Epithelial cell of alveolus of lung (primary cell): ENCODE measurements at places on chromosomes 1 and 21. TPM values are rescaled to one million over a fixed set of nuclear protein-coding genes. Genes with fewer than 3 reads are reported as not detected.

Gene FMOD
- 4.7 and 18.1 TPM in 2 replicates for total RNA-seq

Gene NR5A2
- total RNA-seq, result 3.2 and 4.7 TPM in 2 replicates

Gene SMPDL3B
- total RNA-seq, result 0.26 TPM in 1 of 2 replicates, not detected in the other

Gene VHLL
- total RNA-seq, result 5.3 TPM in 1 of 2 replicates, not detected in the other

Gene IL19
- total RNA-seq, result not detected in 2 replicates

Gene SHC1
- 188 and 278 TPM in 2 replicates for total RNA-seq

Gene ESPN
- 0.13 TPM in 1 of 2 replicates, not detected in the other for total RNA-seq

Gene TRIM33
- total RNA-seq, result 15.1 and 20.8 TPM in 2 replicates

Gene NPHP4
- total RNA-seq, result 4.0 and 5.7 TPM in 2 replicates

Gene IFNLR1
- 0.78 TPM in 1 of 2 replicates, not detected in the other for total RNA-seq

Gene CFHR5
- not detected in 2 replicates for total RNA-seq

Gene LMOD1
- 0.56 and 1.0 TPM in 2 replicates for total RNA-seq

Gene MCOLN3
- total RNA-seq, result under 0.01 TPM in 1 of 2 replicates, not detected in the other

Gene GPR37L1
- not detected in 2 replicates for total RNA-seq

Gene CD84
- not detected in 2 replicates for total RNA-seq

Gene KCNJ9
- not detected in 2 replicates for total RNA-seq

Gene CACNA1S
- total RNA-seq, result 0.24 TPM in 1 of 2 replicates, not detected in the other

Gene PADI4
- total RNA-seq, result not detected in 2 replicates

Gene GJA5
- total RNA-seq, result 0.26 and 0.40 TPM in 2 replicates

Gene DNAI4
- 0.56 and 1.2 TPM in 2 replicates for total RNA-seq

Gene CNKSR1
- total RNA-seq, result 0.52 TPM in 1 of 2 replicates, not detected in the other

Gene TSPAN2
- total RNA-seq, result 2.3 and 2.9 TPM in 2 replicates

Gene CTSS
- 2.2 and 25.2 TPM in 2 replicates for total RNA-seq

Gene GPR25
- 0.48 TPM in 1 of 2 replicates, not detected in the other for total RNA-seq

Gene CCDC185
- not detected in 2 replicates for total RNA-seq

Gene BRDT
- not detected in 2 replicates for total RNA-seq

Gene NTRK1
- under 0.01 and 0.56 TPM in 2 replicates for total RNA-seq

Gene RORC
- total RNA-seq, result not detected in 2 replicates

Gene CD34
- total RNA-seq, result 0.26 and 2.1 TPM in 2 replicates

Gene LCE1A
- total RNA-seq, result not detected in 2 replicates

Gene TRIM58
- 0.13 and 0.32 TPM in 2 replicates for total RNA-seq

Gene OR2AK2
- not detected in 2 replicates for total RNA-seq

Gene PADI3
- total RNA-seq, result not detected in 2 replicates

Gene LAX1
- not detected in 2 replicates for total RNA-seq

Gene ADGRB2
- total RNA-seq, result 17.2 and 19.5 TPM in 2 replicates

Gene RUNX3
- total RNA-seq, result 0.08 and 0.91 TPM in 2 replicates

Gene KIAA0040
- 0.16 and 0.52 TPM in 2 replicates for total RNA-seq

Gene EPHA2
- 14.9 and 52.8 TPM in 2 replicates for total RNA-seq

Gene CYP4Z1
- not detected in 2 replicates for total RNA-seq

Gene SPATA21
- not detected in 2 replicates for total RNA-seq

Gene MXRA8
- total RNA-seq, result 281 and 666 TPM in 2 replicates

Gene CLCNKA
- total RNA-seq, result not detected in 2 replicates

Gene TEX38
- total RNA-seq, result not detected in 2 replicates

Gene OPRD1
- total RNA-seq, result 0.16 TPM in 1 of 2 replicates, not detected in the other

Gene LCE1B
- total RNA-seq, result not detected in 2 replicates

Gene FAM72A
- total RNA-seq, result 6.7 and 6.9 TPM in 2 replicates

Gene CFAP107
- total RNA-seq, result not detected in 2 replicates

Gene INSRR
- total RNA-seq, result not detected in 2 replicates

Gene PRELP
- under 0.01 TPM in 2 replicates for total RNA-seq

Gene S100A2
- total RNA-seq, result 8.0 and 18.1 TPM in 2 replicates

Gene OLFML2B
- 1.9 and 14.5 TPM in 2 replicates for total RNA-seq

Gene OR2T2
- total RNA-seq, result not detected in 2 replicates

Gene CSRP1
- 526 and 799 TPM in 2 replicates for total RNA-seq

Gene RIMKLA
- total RNA-seq, result 0.13 TPM in 1 of 2 replicates, not detected in the other

Gene SLAMF6
- total RNA-seq, result not detected in 2 replicates
